ENCODE measurements at places on chromosomes 5 and 9.

DNA sequence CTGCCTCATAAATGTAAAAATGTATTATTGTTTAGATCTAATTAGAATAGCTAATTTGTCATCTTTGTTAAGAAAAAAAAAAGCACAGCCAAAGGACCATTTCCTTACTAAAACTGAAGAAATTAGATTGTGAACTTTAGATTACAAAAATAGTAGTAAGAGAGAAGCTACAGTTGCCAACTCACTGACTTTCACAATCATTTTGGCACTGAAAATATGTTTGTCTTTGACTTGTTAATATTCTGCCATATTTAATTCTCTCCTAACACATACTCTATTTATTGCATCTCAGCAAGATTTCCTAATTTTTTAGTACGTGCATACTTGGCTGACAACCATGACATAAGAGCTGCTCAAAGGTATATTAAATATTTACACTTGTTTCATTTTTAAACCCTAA lies 297.1 kb downstream of the TUSC1 start:
- no peak for DNase-seq

GRCh38 chr5:135457424-135458071 lies 5.4 kb upstream of the TIFAB start:
- DNase-seq, result peak; percentile 64

- no peak for DNase-seq
These were observed 265.8 kb downstream of the SLF1 start for GRCh38 chr5:94884311-94884710.

GRCh38 chr9:7844242-7844641 lies 44.7 kb upstream of the DMAC1 start:
- DNase-seq, result no peak

- no peak for DNase-seq
These were observed 139.5 kb downstream of the MUSK start for GRCh38 chr9:110807956-110808598.

GRCh38 chr5:34603378-34603777 lies 52.8 kb upstream of the RAI14 start:
- no peak for DNase-seq

DNA sequence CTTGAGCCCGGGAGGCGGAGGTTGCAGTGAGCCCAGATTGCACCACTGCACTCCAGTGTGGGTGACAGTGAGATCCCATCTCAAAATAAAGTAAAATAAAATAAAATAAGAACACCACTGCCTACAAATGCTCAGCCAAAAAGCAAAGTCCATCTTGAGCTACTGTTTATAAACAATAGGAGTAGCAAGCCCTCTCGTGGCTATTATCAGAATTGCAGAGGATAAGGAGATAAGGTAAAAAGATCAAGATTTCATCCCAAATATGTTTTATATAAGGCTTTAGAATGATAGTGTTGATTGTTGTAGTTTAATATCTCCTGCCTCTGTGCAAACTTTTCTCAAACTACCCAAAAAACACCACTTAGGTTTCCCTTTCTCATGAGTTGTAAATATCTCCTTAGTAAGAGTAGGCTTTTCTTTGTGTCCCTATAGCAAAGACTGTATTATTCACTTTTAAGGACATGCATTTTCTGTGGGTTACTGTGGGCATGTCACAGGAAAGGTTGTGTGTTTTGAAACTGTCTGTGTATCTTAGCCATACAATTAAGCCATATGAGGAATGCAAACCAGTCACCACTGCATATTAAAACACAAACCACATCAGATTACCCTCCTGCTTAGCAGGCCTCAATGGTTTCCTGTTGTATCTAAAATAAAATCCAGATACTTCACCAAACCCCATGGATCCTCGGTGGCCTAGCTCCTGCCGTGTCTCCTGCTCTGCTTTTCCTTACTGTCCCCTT lies 31.8 kb upstream of the CKS2 start:
- no peak for DNase-seq

- DNase-seq, result no peak
These were observed 1068.6 kb downstream of the TAF11L14 start for GRCh38 chr5:18702821-18703220.

GRCh38 chr5:94744906-94745305 lies 126.4 kb downstream of the SLF1 start:
- no peak for DNase-seq

GRCh38 chr5:178231539-178232123 lies 971 bp downstream of the PHYKPL start:
- no peak for DNase-seq

GRCh38 chr9:20618361-20618802 lies 3.9 kb downstream of the MLLT3 start:
- DNase-seq, result no peak

DNA sequence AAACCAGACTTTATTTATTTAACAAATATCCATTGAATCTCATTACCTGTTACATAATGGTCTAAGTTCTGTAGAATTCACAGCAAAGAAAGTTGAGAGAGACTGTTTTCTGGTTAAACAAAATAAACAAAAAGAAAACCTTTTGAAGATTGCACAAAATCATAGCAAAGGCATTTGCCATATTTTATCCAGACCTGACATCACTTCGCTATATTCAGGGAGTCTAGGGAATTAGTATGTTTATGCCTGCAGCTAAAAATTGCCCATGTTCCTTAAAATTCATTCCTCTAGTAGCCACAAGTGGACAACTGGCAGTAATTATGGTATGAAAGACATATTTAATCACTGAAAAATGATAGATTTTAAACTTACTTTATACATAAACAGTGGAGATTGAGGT lies 577.0 kb upstream of the DAB2 start:
- no peak for DNase-seq

- DNase-seq, result no peak
These were observed 136.0 kb upstream of the TBC1D2 start for GRCh38 chr9:98391406-98391805.

GRCh38 chr5:2178071-2178477 lies 295.3 kb upstream of the IRX4 start:
- no peak for DNase-seq

- DNase-seq, result no peak
These were observed 170.2 kb upstream of the IRX2 start for GRCh38 chr5:2921651-2922050.
